ENCODE measurements at places on chromosomes 1 and 21. TPM values are rescaled to one million over a fixed set of nuclear protein-coding genes. Genes with fewer than 3 reads are reported as not detected.

DNA sequence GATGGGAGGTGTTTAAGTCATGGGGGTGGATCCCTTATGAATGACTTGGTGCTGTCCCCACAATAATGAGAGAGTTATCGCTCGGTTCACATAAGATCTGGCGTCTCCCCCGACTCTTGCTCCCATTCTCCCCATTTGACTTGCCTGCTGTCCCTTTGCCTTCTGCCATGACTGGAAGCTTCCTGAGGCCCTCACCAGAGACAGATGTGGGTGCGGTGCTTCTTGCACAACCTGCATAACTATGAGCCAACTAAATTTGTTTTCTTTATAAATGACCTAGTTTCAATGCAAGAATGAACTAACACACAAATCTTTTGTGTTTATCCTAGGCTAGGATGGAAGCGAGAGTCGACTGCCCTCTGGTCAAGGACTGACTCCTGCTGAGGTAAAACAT is 31.2 kb upstream of the CDC14A start:
- DNase-seq = no peak

GRCh38 chr1:225097175-225097574 is 167.7 kb downstream of the DNAH14 start:
- no peak for DNase-seq

PBX1 gene
- 89.6 TPM for total RNA-seq

DNA sequence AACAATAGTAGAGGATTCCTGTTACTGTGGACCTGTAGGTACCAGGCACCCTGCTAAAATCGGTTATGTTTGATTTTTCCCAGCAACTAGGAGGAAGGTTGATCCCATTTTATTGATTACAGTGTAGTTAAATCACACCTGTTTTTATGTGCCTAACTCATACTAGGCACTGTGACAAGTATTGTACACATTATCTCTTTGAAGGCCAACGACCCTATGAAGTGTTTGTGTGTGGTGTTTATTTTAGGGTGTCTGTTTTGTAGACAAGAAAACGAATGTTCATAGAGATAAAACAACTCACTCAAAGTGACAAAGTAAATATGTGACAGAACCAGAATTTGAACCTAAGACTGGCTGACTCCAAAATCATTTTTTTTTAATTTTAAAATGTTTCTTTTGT is 49.5 kb downstream of the FGGY start:
- DNase-seq = no peak

TRIM58 gene
- total RNA-seq = 3.0 TPM

TFF2 gene
- not detected for total RNA-seq

DNA sequence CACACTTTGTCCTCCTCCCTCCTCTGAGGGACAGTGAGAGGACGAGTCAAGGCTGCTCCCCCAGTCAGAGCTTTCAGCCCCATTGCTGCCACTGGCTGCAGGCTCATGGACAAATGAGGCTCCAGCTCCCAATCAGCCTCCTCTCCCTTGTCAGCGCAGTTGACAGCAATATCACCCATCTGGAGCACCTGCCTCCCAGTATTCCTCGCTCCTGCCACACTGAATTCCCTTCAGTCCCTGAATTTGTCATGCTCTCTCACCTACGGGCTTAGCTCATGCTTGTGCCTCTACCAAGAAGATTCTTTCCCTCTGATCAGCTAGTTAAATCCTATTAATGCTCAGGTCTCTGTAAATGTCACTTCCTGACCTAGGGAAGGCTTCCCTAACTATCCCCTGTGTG is 54.4 kb upstream of the SYT6 start:
- DNase-seq = no peak

Measured in esophagus muscularis mucosa (tissue), 4 donors.